ENCODE measurements at places on chromosomes 6 and 20.

GRCh38 chr6:138765896-138766655 lies 7.5 kb upstream of the CCDC28A start:
- no peak for DNase-seq

DNA sequence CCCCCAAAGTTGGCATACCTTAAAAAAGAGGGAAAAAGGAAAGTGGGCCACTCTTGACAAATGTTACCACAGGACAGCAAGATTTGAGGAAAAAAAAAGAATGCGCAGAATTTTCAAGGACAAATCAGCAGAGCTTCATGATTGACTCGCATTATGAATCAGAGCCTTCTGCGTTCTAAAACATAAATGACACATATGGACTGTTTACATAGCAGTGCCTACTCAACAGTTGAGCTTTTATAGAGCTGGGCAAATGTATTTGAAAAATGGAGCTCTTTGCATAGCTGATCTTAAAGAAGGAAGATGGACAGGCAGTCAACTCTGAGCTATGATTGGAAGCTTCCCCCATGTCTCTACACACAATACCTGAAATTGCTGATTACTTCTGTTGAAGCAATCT lies 213.2 kb upstream of the NT5E start:
- DNase-seq: no peak

- DNase-seq: no peak
Observed at GRCh38 chr6:130204322-130204721, 18.4 kb downstream of the SAMD3 start.

DNA sequence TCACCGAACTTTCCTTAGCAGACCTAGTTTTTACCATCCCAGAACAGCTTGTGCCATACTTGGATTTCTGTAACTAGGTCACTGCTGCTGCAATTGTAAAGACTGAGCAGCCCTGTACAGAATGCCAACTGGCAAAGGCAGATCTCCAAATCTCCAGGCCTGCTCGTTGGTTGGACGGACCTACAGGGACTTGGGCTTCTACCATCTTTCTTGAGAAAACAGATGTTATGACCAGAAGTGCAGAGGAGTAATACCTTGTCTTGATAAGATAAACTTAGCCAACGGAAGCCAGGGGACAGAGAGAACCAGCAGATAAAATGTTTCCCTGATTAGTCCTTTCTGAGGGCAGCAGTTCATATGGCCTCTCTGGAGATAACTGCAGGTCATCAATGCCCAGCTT lies 304.1 kb downstream of the RFPL4B start:
- no peak for DNase-seq

GRCh38 chr20:62132421-62132820 lies 10.1 kb downstream of the LSM14B start:
- DNase-seq: no peak

DNA sequence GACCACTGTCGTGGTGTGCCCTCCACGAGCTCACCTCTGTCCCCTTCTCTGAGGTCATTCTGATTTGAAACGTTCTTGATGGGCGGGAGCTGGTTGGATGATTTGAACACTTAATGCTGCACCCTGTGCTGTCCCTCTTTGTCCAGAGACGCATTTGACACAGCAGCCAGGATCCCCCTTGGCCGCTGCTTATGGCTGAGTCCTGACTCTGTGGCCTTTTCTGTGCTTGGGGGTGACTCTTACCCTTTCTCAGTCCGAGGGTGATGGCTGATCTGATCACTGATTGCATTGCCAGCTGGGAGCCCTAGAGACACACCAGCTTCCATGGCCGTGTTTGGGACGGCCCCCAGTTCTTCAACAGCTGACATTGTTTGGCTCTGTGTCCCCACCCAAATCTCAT lies 43.5 kb upstream of the FRMD1 start:
- DNase-seq: no peak

GRCh38 chr6:166470029-166470862 lies 87.5 kb upstream of the MPC1 start:
- DNase-seq: no peak

DNA sequence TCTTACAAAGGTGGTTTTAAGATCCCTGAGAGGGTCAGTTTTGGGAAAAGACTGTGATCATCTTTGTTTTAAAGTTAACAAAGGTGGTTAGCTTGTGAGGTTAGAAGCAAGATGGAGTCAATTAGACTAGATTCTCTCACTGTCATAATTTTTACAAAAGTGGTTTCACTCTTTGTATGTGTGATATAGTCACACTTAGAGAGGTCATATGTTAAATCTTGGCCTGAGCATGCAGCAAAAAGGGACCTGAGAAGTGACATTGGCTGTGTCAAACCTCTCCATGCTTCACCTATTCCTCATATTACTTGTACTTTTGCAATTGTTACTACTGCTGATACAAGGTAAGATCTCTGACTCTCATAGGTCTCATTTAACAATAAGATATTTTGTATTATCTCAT lies 368.0 kb downstream of the TBC1D32 start:
- DNase-seq: no peak

- DNase-seq: peak; percentile 28
Observed at GRCh38 chr6:118761645-118762044, 110.3 kb upstream of the CEP85L start.

DNA sequence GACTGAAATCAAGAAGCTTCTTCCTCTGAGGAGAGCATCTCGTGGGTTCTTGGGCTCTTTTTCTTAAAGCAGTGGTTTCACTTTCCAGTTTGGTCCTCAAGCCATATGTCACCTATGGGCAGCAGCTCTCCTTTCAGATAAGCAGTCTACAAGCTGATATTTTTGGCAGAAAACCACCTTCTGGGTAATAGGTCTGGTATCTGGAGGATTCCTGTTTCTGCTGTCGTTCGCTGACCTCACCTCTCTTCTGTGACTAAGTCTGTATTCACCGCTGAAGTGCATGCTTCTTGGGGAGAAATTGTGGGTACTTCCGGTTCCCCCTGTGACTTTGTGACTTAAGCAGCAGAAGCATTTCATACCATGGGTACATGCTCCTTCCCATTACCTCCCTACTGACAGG lies 193.6 kb downstream of the EDN1 start:
- no peak for DNase-seq

- DNase-seq: no peak
Observed at GRCh38 chr6:165969184-165969583, 198.5 kb downstream of the TBXT start.

- no peak for DNase-seq
Observed at GRCh38 chr6:158485431-158485830, 74.5 kb upstream of the TMEM181 start.

- DNase-seq: no peak
Observed at GRCh38 chr6:120348926-120349325, 985.4 kb downstream of the TBC1D32 start.

DNA sequence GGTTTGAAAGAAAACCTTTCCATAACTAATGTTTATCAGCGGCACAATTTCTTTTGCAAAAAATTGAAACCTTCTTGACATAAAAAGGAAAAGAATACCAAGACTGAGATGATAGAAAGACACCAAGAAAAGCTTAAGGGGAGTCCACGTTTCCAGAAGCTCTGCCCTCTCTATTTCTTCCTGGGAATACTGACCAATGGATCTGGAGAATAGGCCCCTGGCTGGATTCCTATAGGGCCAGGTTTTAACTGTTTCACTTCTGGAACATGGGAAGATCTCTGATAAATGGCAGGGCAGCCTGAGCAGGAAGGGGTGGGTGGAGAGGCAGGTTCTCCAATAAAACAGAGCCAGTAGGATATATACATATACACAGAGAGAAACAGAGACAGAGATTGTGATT lies 413.4 kb upstream of the JARID2 start:
- no peak for DNase-seq

- no peak for DNase-seq
Observed at GRCh38 chr20:58225452-58226200, 2.8 kb downstream of the ANKRD60 start.

DNA sequence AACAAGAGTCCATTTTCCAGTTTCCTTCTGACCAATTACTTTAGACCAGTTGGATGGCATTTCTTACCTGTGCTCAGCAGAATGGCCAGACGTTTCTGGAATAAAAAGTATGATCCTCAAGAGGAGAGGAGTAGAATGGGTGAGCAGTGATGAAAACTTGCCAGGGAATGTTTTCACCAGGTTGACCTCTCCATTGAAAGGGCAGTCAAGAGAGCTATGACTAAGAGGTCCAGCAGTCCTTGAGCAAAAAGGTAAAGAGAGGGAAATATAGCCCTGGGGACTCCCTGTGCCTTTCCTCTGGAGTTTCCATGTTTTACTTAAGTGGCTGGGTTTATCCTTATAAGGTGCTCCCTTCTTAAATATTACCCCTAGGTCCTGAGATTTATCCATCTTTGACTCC lies 210.9 kb downstream of the TBX18 start:
- no peak for DNase-seq

- DNase-seq: no peak
Observed at GRCh38 chr6:125469915-125470314, 168.1 kb upstream of the HDDC2 start.

DNA sequence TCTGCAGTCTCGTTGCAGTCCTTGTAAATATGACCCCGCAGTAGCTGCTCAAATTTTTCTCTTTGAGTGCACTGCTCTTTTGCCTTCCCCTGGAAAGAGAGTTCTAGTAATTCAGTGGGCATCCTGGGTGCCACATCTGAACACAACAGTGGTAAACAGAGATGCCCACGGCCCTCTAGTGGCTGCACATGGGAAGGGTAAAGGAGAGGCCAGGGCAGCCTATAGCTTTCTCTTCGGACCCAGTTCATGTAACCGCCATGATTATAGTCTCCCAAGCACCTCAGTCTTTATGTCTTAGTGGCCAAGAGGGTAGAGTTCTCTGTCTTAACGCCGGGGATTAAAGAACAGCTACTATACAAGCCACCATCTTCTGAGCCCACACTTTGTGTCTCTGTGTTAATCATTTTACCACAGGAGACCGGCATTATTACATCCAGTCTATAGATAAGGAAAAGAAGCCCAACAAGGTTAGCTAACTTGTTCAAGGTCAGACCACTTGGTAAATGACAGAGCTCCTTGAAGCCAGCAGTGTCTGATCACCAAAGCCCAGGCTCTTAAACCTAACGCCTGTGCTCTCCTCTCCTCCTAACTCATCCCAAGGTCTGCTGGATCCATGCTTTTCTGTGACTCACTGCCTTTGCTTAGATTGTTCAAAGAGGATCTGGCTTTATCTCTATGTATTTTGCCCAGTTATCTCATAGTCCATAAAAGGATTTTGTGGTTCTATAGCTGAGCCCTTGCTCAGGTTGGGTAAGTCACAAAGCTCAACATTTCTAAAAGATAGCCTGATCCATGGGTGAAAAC lies 81.8 kb downstream of the ISM1 start:
- peak; percentile 32 for DNase-seq

- peak; percentile 22 for DNase-seq
Observed at GRCh38 chr6:39092124-39092523, 22.9 kb downstream of the SAYSD1 start.

DNA sequence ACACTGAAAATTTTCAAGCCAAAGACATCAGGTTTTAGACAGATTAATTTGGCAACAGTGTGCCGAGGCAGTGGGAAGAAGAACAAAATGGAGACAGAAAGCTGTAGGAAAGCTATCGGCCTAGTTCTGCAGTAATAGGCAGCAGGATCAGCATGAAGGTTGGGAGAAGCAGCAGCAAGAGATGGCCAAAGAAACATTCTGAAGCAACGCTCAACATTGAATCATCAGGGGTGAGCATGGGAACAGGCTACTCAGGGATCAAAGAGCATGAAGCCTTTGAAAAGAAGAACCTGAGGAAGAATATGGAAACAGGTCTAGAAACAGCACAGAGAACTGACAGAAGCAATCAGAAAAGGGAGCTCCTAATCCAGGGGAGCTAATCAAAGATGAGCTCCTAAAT lies 7.1 kb upstream of the DST start:
- DNase-seq: no peak

DNA sequence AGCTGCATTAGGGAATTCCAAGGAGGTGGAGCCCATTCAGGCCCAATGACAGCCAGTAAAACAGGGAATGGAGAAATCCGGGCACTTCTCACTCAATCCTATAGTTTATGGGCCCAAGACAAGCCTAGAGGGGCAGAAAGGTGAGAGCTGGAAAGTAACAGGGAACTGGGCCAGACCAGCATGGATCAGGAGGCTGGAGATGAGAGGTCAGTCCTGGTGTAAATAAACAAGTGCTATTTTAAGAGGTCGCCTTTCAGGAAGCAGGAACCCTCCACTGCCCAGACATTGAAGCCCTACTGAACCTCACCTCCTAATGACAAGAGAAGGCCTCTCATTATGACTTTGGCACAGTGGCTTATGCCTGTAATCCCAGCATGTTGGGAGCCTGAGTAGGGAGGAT lies 57.2 kb upstream of the TGM3 start:
- no peak for DNase-seq
